Suppressor macrophage (primary cell): ENCODE measurements at places on chromosomes 7 and 10.

GRCh38 chr10:12749760-12750478 lies 251.6 kb downstream of the CCDC3 start:
- no peak for DNase-seq

- no peak for DNase-seq
Measured at GRCh38 chr7:141575164-141575563, 24.0 kb downstream of the AGK start.

- no peak for DNase-seq
Measured at GRCh38 chr10:5538892-5539651, 14.3 kb downstream of the CALML3 start.

- DNase-seq, result no peak
Measured at GRCh38 chr7:130937830-130938229, 203.8 kb upstream of the KLF14 start.

- DNase-seq, result no peak
Measured at GRCh38 chr7:106100863-106101629, 11.1 kb downstream of the SYPL1 start.

DNA sequence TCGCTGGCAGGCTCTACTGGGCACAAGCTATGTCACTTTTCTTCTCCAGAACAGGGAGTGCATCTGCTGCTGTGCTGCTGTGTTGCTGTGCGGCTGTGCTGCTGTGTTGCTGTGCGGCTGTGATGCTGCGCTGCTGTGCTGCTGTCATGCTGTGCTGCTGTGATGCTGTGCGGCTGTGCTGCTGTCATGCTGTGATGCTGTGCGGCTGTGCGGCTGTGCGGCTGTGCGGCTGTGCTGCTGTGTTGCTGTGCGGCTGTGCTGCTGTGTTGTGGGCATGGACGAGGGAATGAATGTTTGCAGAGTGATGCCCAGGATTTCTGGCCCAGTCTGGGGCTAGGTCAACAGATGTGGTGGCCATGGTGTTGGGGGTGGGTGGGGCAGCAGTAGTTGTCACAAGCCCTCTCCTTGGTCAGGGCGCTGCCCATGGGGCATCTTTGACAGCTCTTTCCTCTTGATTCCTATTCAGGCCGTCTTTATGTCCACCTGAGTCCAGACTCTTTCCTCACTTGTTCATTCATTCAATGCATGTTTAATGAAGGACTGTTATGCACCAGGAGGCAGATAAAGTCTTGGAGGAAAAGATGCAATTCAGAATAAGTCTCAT lies 55.6 kb downstream of the C10orf120 start:
- DNase-seq, result no peak

GRCh38 chr7:143042790-143043271 lies 9.3 kb upstream of the OR6V1 start:
- DNase-seq, result no peak

GRCh38 chr10:11724938-11725776 lies 17.0 kb upstream of the ECHDC3 start:
- peak; percentile 62 for DNase-seq

GRCh38 chr10:112409755-112410154 lies 35.8 kb downstream of the ACSL5 start:
- no peak for DNase-seq

GRCh38 chr7:5694912-5695726 lies 86.3 kb downstream of the RNF216 start:
- DNase-seq, result peak; percentile 41

- no peak for DNase-seq
Measured at GRCh38 chr7:17617380-17617779, 318.9 kb downstream of the AHR start.

DNA sequence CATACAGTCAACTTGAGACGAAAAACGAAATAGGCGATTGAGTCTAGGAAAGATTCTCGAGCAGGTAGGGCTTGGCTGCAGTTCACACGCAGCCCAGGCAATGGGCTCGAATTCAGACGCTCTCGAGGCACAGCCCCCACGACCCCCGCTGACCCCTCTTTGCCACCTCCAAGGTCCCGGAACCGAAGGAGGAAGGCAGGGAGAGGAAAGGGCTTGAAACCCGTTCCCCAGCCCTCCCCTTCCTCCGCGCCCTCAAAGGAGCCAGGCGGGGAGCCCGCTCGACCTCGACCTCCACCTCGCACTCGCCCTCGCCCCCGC lies 441 bp downstream of the CCDC186 start:
- DNase-seq, result peak; percentile 31
